SK-N-MC (cell line): ENCODE measurements at places on chromosomes 2 and 18.

GRCh38 chr2:109674894-109675534, 60.9 kb downstream of the SOWAHC start:
- no peak for DNase-seq

DNA sequence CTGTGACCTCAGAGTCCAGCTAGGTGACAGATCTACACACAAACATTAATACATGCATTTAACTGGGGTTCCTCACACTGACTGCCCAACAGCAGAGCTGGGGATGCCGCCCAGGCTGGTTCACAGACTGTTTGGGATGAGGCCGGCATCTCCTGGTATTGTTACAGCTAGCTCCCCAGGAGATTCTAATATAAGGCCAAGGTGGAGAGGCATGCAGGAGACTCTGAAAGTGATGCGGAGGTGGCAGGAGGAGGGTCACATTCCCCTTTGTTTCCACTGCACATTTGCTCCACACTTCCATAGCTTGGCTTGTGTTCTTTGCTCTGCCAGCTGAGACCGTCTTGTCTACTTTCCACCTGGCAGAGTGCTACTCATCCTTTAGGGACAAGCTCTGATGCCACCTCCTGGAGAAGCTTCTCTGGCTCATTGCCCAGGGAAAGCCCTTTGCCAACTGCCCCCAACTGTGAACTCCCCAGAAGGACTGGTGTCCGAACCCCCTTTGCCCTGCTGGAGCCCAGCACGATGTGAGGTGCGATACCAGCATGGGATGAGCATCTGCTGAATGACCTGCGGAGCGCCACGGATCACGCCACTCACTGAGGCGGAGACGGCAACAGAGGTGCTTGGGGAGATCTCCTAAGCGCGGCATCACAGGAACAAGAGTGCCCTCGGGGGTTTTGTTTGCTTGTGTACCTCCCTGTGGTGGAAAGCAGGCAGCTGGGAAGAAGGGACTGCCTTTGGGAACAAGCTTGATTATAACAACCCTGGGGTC, 88.8 kb downstream of the UXS1 start:
- no peak for DNase-seq

DNA sequence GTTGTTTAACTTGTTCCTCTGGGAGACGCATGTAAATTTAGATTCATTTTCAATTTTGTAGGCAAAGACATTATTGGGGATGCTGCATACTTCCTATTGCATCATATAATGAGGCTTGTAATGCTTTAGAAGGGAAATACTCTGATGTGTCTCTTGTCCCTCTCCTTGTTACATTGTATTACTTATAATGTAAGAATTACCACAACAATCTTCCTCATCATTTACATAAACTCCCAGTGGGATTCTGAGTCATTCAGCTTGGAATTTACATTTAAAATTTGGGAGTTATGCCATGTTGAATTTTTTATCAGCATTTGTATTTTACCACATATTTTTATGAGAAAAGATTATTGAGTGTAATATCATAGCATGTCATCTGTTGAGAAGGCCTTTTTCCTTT, 963.4 kb upstream of the NRXN1 start:
- DNase-seq: peak; percentile 60

- DNase-seq: no peak
Observed at GRCh38 chr2:201242571-201243277, 17.6 kb upstream of the CASP8 start.

DNA sequence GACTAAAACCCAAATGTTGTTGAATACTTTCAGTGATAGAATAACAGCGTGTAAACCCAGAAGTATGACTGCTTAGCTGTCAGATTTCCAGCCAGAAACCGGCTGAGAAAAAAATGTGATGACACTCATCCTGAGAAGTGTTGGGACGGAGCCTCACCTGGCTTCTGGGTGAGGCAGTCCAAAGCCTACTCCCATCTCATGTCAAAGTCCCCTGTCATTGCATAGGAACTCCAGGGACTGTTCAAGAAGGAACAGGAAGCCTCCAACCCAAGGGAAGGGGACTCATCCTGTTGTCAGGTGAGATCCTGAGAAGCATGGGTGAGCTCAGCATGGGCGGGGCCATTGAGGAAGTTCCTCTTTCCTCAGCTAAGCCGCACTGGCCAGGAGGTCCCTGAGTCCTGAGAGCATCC, 11.3 kb upstream of the CHRNA1 start:
- DNase-seq: no peak

- DNase-seq: no peak
Observed at GRCh38 chr18:57836557-57836956, 33.4 kb upstream of the ATP8B1 start.

- peak; percentile 47 for DNase-seq
Observed at GRCh38 chr2:235595422-235596010, 101.7 kb downstream of the AGAP1 start.

DNA sequence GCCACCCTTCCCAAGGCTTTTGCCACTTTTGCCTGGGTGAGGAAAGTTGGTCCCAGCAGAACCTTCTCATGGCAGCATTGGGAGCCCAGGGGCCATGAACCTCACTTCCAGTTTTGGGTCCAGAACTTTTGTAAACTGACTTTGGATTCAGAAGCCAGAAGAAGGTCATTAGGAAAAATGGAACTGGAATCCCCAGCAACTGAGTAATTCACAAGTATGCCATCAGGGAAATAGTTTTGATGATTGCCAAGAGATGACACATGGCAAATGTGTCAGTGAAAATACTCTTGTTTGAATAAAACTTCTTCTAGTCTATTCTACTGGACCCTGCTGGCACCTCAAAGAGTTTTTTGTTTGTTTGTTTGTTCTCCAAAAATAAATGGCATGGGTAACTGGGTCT, 203.7 kb downstream of the SETBP1 start:
- DNase-seq: no peak

DNA sequence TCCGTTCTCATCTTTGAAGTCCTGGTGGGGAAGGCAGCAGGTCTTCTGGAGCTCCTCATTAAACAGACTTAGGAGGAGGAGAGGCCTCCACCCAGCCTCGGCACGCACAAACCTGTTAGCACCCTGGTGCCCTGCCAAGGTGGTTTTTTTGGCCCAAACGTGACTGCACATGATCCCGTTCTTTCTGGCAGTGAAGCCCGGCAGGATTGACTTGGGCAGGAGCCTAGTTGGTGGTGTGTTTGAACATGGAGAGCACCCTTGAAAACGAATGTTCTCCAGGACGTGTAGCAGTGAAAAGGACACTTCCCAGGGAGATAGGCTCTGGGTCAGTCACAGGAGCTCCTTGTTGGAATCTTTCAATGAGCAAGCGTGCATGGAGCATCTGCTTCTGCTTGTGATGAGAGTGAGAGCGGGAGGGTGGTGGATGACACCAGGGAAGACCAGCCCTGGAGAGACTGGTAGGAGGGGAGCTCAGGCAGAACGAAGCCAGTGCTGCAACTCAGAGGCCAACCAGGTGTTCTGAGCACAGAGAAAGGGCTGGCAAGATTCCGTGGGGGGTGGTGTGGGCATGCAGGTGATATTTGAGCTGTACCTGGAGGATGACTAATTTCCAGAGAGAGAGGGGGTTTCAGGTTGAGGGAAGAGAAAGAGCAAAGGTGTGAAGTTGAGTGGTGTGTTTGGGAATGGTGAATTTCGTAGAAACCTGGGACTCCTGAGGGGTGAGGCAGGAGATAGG, 73.8 kb downstream of the TANC1 start:
- DNase-seq: no peak

DNA sequence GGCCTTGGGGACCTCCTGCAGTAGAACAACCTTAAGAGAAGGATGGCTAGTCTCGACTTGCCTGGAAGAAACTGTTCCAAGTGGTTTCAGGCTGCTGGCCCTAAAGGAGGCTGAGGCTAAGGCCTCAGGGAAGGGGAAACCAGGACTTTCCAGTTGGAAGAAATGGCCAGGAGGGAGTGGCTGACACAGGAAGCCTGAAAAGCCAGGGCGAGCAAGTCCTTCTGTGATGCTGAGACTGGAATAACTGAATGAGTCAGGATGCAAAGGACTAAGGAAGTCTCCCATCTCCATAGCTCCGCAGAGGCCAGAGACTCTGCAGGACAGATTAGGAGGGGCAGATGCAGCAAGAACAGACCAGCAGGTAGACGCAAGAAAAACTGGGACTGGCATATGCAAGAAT, 7.4 kb downstream of the HTRA2 start:
- no peak for DNase-seq

DNA sequence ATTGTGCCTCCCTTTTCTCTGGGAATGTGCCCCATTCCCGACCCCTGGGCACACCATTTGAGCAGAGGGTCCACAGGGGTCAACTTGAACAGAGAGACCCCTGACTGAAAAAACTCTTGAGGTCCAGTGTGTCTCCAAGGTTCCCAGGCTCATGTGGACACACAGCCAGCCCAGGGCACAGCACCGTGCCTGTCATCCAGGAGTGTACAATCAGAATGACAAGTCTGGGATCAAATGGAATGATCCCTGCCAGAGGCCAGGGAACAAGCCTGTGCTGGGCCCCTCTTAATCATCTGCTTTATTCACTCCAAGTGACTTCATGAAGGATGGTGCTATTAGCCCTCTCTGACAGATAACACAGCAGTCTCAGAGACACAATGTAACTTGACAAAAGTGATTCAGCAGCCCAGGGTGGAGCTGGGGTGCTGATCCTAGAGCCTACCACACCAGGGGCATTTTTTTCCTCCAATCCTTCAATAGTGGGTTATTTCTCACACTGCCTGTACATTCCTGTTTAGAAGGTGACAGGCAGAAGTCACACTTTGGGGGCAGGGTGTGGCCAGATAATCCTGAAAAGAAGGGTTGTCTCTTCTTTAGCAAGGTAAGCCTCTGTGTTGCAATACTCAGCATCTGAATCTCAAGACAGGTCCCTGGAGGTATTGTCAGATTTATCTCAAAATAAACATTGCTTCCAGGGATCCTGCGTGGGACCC, 84.0 kb upstream of the TMEM200C start:
- no peak for DNase-seq

DNA sequence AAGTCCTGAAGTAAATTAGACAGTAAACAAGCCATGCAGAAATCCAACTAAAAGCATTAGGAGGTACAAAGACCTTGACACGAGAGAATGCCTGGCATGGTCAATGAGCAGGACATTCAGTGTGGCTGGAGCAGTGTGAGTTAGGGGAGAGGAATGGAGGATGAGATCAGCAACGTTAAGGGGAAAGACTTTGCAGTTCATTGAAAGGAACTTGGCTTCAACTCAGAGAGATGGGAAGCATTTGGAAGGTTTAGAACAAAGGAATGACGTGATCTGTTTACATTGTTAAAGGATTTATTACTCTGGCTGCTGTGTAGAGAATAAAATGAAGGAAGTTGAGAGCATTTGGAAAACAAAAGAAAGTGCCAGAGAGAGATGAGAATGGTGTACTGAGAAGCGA, 621.3 kb downstream of the XIRP2 start:
- DNase-seq: no peak

- no peak for DNase-seq
Observed at GRCh38 chr2:223487214-223487846, 114.8 kb downstream of the SCG2 start.

DNA sequence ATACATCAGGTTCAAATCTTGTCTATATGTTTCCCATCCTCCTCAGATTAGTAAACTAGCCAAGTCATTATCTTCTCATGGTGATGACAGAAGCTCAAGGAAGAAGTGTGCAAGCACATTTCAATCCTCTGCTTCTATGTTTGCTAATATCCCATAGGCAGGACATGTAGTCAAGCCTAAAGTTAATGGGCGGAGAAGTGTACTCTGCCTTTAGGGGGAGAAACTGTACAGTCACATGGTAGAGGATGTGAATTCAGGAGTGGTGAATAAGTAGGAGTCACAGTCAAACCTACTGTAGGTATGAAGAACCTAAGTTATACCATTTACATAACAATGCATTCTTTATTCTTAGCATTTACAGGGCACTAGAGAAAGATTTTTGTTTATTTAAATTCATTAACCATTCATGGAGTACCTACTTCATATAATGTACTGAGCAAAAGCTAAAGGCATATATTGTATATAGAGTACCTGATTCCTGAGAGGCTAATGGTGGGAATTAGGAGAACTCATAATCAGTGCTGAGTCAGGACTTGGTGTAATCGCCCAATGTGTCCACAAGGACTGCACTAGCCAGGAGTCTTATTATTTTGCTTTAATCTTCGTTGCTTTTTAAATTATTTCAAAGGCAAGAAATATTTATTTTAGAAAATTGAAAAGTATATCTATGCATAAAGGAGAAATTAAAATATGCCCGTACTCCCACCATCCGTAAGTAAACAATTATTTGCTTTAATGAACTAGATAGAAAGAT, 394.3 kb upstream of the ETAA1 start:
- DNase-seq: no peak
